ENCODE measurements at places on chromosomes 11 and 22. TPM values are rescaled to one million over a fixed set of nuclear protein-coding genes. Genes with fewer than 3 reads are reported as not detected.

DNA sequence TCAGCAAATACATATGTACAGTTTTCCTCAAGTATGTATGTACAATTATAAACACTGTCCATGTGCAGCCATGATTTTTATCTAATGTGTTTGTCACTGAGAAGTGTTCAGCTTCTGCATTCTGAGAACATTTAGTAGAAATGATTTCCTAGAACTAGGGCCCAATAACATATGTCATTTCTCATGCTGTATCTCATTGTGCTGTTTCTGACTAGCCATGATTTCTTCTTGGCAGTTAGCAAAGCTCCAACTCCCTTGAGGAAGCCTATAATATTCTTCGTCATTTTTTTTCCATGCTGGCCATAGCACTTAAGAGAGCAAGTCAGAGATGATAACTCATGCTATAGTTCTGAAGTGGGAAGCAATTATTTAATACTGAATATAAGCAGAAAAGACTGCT, 187.8 kb downstream of the DDX10 start:
- DNase-seq, result no peak
- H3K36me3 ChIP-seq, result no peaks in the 10 kb centered on the region
- no peak overlapping the region for H3K27ac ChIP-seq
- no peaks in the 10 kb centered on the region for H3K4me1 ChIP-seq
- H3K27me3 ChIP-seq, result no peaks in the 10 kb centered on the region

Gene SPTY2D1
- total RNA-seq, result 9.9 TPM

- no peak for DNase-seq
- no peaks in the 10 kb centered on the region for H3K27me3 ChIP-seq
- H3K36me3 ChIP-seq, result no peaks in the 10 kb centered on the region
- no peaks in the 10 kb centered on the region for H3K4me1 ChIP-seq
- no peak overlapping the region for H3K27ac ChIP-seq
These were observed 24.4 kb downstream of the NPTXR start for GRCh38 chr22:38819387-38819940.

DNA sequence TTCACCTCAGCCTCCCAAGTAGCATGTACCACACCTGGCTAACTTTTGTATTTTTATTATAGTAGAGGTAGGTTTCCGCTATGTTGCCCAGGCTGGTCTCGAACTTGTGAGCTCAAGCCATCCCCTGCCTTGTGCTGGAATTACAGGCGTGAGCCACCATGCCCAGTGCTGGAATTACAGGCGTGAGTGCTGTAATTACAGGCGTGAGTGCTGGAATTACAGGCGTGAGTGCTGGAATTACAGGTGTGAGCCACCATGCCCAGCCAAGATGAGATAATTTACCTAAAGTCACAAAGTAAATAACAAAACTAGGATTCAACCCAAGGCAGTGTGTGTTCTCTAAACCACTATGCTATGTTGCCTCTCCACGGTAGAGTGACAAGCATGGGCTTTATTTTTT, 3.6 kb upstream of the UBXN1 start:
- H3K27me3 ChIP-seq, result no peaks in the 10 kb centered on the region
- peaks cover 21% of the 10 kb centered on the region for H3K4me1 ChIP-seq
- no peak overlapping the region for H3K4me3 ChIP-seq
- no peak overlapping the region for H3K27ac ChIP-seq

GRCh38 chr11:6531267-6531752, 34.2 kb downstream of the DNHD1 start:
- DNase-seq, result no peak
- no peaks in the 10 kb centered on the region for H3K27me3 ChIP-seq
- no peak overlapping the region for H3K27ac ChIP-seq
- H3K4me3 ChIP-seq, result no peak overlapping the region
- no peaks in the 10 kb centered on the region for H3K4me1 ChIP-seq
- peaks cover 12% of the 10 kb centered on the region for H3K36me3 ChIP-seq

DNA sequence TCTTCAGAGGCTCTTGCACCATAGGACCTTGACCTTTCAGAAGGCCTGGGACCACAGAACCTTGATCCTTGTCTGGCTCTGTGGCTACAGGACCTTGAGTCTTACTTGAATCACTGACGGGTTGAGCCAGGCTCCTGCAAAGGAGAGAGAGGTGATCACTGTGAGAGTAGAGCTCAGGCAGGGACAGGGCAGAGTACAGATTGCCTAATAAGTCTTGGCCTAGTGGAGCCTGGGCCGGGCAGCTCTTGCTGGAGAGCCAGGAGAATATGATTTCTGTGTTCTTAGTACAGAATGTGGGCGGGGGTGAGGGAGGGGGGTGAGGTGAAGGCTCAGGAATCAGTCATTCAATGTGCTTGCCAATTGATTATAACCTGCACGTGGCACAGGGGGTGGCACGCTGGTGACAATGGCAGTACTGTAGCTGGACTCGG, 26.0 kb downstream of the SERPINH1 start:
- no peaks in the 10 kb centered on the region for H3K36me3 ChIP-seq
- no peaks in the 10 kb centered on the region for H3K27me3 ChIP-seq
- H3K4me1 ChIP-seq, result peaks cover 7% of the 10 kb centered on the region
- H3K4me3 ChIP-seq, result no peak overlapping the region

DNA sequence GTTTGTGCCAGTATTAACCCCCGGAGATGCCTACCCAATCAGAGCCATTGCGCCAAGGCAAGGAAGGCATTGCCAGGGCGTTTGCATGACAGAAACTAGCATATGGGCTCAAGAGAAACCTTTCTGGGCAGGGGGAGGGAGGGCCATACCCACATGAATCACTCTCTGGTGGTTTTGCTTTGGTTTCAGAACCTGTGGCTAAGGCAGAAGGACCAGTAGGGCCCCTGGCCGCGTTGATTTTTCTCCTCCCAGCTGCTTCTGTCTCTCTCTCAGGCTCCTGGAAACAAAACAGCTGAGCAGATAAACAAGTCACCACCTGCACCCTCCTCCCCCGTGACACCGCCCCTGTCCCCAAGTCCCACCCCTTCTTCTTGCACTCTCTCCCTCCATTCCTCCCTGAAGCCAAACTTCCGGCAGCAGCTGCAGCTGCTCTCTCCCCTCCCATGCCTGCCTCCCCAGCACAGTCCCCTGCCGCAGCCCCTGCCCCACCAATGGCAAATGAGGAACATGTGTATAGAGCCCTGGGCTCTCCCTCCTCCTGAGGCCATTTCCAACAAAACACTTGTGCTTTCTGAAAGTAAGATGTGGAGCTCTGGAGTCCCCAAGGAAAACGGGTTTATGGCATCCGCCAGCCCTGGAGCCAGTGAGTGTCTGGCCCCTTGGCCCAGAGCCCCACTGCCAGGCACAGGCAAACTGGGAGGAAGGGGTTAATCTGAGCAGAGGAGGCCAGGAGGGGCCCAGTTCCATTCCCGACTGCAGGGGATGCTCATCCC, 39.0 kb upstream of the ADA2 start:
- no peak for DNase-seq
- no peak overlapping the region for H3K27ac ChIP-seq
- no peaks in the 10 kb centered on the region for H3K27me3 ChIP-seq
- H3K4me1 ChIP-seq, result no peaks in the 10 kb centered on the region
- H3K36me3 ChIP-seq, result no peaks in the 10 kb centered on the region

DNA sequence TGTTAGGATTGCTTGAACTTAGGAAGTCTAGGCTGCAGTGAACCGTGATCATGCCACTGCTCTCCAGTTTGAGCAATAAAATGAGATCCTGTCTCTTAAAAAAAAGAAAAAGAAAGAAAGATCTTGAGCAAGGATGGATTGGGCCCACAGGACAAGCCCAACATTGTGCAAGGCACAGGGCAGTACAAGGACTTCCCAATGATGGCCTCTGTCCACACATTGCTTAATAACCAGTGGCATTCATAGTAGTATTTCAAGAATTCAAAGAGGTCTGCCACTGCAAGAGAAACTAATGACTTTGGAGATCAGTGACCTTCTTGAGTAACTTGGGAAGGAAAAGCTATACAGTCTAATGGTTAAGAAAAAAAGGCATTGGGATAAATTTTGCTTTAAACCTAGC, 44.6 kb downstream of the SEZ6L start:
- no peak overlapping the region for H3K4me3 ChIP-seq
- no peak for DNase-seq
- no peaks in the 10 kb centered on the region for H3K4me1 ChIP-seq
- H3K36me3 ChIP-seq, result no peaks in the 10 kb centered on the region

- no peak overlapping the region for H3K27ac ChIP-seq
- peaks cover 2% of the 10 kb centered on the region for H3K27me3 ChIP-seq
- no peaks in the 10 kb centered on the region for H3K36me3 ChIP-seq
These were observed 144.9 kb downstream of the MAML2 start for GRCh38 chr11:96197801-96198701.

- no peaks in the 10 kb centered on the region for H3K36me3 ChIP-seq
- H3K27me3 ChIP-seq, result no peaks in the 10 kb centered on the region
- H3K4me1 ChIP-seq, result no peaks in the 10 kb centered on the region
- H3K27ac ChIP-seq, result no peak overlapping the region
These were observed 10.0 kb upstream of the RTCB start for GRCh38 chr22:32422062-32422461.

Gene CALCA
- 14.3 TPM for total RNA-seq

DNA sequence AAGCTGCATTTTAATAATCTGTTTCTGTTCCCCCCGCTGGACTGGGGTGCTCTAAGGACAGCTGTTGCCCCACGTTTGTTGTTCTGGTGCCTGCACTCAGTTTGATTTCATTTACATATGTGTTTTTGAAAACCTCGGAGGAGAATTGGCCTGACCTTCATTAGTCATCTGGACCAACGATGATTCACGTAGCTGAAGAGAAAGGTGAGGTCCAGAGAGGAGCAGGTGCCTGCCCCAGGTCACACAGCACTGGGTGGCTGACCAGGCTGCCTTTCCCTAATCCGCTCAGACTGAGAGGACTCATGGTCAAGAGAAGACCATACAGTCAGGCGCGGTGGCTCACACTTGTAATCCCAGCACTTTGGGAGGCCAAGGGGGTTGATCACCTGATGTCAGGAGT, 3.8 kb downstream of the CSDC2 start:
- DNase-seq, result no peak
- H3K27me3 ChIP-seq, result no peaks in the 10 kb centered on the region
- no peak overlapping the region for H3K4me3 ChIP-seq
- H3K4me1 ChIP-seq, result no peaks in the 10 kb centered on the region
- H3K36me3 ChIP-seq, result no peaks in the 10 kb centered on the region

DNA sequence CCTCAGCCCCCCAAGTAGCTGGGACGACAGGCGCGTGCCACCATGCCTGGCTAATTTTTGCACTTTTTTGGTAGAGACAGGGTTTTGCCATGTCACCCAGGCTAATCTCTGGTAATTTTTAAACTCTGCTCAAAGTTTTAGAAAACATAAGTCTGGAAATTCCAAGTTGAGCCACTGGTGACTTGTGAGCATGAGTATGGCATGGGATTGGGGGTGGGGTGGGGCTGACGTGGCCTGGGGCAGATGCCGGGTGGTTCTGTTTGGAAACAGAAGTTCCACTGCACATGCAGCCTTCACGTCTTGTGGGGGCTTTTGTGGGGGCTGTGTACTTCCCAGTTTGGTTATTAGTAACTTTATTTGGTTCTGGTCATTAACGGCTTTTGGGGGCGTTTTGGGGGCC, 67.3 kb downstream of the PTPRJ start:
- H3K36me3 ChIP-seq, result no peaks in the 10 kb centered on the region
- no peak overlapping the region for H3K27ac ChIP-seq
- H3K27me3 ChIP-seq, result no peaks in the 10 kb centered on the region
- DNase-seq, result no peak
- no peak overlapping the region for H3K4me3 ChIP-seq

Gene SYCE3
- total RNA-seq, result not detected

GRCh38 chr11:73597336-73597955, 466 bp downstream of the FAM168A start:
- no peak for DNase-seq
- H3K36me3 ChIP-seq, result no peaks in the 10 kb centered on the region

Gene RIMBP3C
- total RNA-seq, result 0.08 TPM

Gene SULT4A1
- total RNA-seq, result 0.37 TPM

Gene DGCR8
- total RNA-seq, result 27.1 TPM

DNA sequence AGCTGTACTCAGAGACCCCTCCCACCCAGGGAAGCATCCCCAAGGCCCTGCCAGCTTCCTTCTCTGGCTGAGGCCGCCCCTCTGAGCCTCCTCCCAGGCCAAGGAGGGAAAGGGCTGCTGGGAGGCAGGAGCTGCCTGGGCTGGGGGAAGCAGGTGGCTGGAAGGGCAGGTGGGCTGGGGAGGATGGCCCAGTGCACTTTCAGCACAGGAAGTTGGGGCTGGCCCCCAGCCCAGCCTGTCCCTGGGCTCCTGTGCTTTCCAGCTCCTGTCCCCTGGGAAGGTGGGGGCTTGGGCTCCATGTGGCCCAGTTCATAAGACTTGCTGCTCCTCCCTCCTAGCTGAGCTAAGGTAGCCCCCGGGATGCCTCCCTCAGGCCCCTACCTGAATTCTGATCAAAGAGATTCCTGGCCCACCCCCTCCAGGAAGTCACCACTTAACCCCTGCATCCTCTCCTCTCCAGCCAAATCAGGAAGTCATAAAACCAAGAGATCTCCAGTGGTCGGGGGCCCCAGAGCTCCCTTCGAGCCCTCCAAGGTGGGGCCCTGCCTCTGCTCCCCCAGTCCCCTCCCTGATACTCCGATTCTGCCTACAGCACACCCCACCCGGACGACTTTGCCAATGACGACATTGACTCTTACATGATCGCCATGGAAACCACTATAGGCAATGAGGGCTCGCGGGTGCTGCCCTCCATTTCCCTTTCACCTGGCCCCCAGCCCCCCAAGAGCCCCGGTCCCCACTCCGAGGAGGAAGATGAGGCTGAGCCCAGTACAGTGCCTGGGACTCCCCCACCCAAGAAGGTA, 4.9 kb downstream of the PPP1CA start:
- no peak overlapping the region for H3K4me3 ChIP-seq
- peaks cover 22% of the 10 kb centered on the region for H3K36me3 ChIP-seq
- no peak for DNase-seq
